ENCODE measurements at places on chromosomes 3 and 15. TPM values are rescaled to one million over a fixed set of nuclear protein-coding genes. Genes with fewer than 3 reads are reported as not detected.

UBA7 gene
- total RNA-seq: 59.6 TPM

MAGEL2 gene
- 1.6 TPM for total RNA-seq

RLBP1 gene
- not detected for total RNA-seq

UBE2Q2 gene
- total RNA-seq: 52.3 TPM

DNA sequence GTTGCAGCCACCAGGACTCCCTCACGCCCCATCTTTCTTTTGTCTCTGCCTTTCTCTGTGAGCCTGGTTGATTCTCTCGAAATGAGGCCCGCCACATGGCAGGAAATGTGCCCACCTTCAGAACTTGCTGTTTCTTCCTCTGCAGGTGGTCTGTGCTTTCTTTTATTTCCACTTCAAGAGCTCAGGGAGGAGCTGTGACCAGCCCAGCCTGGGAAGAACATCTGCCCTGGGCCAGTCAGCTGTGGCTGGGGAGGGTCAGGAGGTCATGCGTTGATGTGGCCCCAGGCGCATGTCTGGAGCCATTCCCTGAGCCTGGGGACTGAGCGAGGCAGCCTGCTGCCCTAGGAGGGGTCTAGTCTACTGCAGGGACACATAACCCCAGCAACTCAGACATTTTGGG, 8.0 kb downstream of the FBLN2 start:
- no peaks in the 10 kb centered on the region for H3K36me3 ChIP-seq
- no peak for DNase-seq
- no peak overlapping the region for H3K27ac ChIP-seq
- no peak overlapping the region for H3K4me3 ChIP-seq
- no peaks in the 10 kb centered on the region for H3K4me1 ChIP-seq

DNA sequence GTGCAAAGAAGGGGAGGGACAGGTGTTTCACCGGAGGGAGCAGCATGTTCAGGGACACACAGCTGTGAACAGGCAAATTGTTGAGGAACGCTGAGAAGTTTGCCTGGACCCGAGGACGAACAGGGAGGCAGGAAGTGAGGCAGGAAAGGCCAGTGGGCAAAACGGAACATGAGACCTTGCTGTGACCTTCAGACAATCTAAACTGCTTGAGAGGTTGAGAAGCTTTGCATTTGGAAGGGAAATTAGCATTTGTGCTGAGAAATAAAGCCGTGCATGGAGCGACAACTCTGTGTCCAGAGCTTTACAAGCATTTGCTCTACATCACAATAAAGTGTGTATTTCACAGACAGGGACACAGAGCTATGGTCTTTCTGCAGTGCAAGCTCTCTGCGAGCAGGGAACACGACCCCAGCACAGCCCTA, 47.9 kb downstream of the CDC25A start:
- no peak overlapping the region for H3K27ac ChIP-seq
- H3K4me3 ChIP-seq: no peak overlapping the region
- DNase-seq: no peak
- no peaks in the 10 kb centered on the region for H3K36me3 ChIP-seq

GRCh38 chr3:18507333-18507732, 82.2 kb upstream of the SATB1 start:
- H3K4me3 ChIP-seq: no peak overlapping the region
- DNase-seq: no peak
- no peaks in the 10 kb centered on the region for H3K27me3 ChIP-seq
- H3K4me1 ChIP-seq: no peaks in the 10 kb centered on the region
- H3K27ac ChIP-seq: no peak overlapping the region

DNA sequence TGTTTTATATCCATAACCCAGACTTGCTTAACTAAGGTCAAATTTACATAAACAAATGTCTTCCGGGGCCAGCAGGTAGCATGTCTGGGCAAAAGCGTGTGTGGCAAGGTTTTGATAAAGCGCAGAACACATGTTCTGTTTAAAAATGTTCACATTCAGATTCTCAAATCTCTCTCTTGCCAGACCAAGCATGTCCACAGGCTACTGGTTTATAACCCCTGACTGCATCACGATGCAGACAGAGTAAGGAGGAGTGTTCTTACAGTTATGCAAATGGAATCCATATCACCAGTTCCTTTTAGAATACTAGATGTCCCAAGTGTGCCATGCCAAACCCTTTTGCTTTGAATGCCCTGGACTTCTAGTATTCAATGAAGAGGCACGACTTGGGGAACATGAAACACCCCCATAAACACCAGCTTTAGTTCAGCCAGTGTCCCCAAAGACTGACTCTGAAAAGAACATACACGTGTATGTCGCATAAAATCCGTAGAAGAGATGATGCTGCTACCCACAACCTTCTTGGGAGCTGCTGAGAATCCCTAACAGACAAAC, 412.0 kb downstream of the CNTN4 start:
- no peak for DNase-seq
- H3K27ac ChIP-seq: no peak overlapping the region
- H3K27me3 ChIP-seq: peaks cover 10% of the 10 kb centered on the region
- no peaks in the 10 kb centered on the region for H3K36me3 ChIP-seq
- H3K4me3 ChIP-seq: no peak overlapping the region
- H3K4me1 ChIP-seq: peaks cover 7% of the 10 kb centered on the region

DNA sequence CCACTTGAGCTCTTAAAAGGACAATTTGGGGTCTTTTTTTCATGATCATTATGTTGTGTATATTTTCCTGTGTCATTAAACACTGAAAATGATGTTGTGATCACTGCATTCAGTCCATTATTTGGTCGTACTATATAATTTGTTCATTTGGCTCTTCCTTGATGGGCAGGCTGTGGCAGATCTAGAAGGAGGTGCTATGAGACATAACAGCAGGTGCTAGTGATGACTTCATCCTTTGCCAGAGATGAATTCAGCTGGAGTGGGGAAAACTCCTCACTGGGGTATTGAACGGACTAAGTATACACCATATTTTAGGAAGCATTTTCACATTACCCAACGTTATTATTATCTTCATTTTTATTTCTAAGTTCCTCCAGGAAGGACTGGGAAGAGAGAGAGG, 12.0 kb downstream of the CMTM7 start:
- H3K4me3 ChIP-seq: no peak overlapping the region
- DNase-seq: no peak
- H3K27me3 ChIP-seq: no peaks in the 10 kb centered on the region
- H3K4me1 ChIP-seq: peaks cover 36% of the 10 kb centered on the region

GRCh38 chr15:70039917-70040316, 57.8 kb downstream of the TLE3 start:
- no peak overlapping the region for H3K27ac ChIP-seq
- no peak overlapping the region for H3K4me3 ChIP-seq
- H3K27me3 ChIP-seq: no peaks in the 10 kb centered on the region
- no peaks in the 10 kb centered on the region for H3K4me1 ChIP-seq

DNA sequence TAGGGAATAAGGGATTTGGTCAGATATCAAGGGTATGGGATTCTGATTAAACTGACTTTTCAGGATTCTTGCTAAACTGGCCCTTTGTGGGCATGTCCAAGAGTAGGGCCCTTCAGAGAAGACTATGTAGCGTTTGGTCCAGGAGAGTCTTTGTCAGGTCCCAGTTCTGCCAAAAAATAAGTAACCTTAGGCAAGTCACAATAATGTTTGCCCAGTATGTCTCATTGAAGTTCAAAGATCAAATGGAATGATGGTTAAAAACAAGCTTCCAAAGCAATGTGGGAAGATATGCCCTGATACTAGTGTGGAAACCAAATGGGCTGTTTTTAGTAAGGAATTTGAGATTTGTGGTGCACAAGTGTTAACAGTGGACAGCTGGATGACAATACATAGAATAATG, 454.4 kb downstream of the WDR72 start:
- H3K4me1 ChIP-seq: no peaks in the 10 kb centered on the region
- H3K27ac ChIP-seq: no peak overlapping the region
- H3K4me3 ChIP-seq: no peak overlapping the region
- no peaks in the 10 kb centered on the region for H3K27me3 ChIP-seq
- no peaks in the 10 kb centered on the region for H3K36me3 ChIP-seq

GRCh38 chr15:69755551-69756310, 303.1 kb downstream of the RPLP1 start:
- H3K4me3 ChIP-seq: no peak overlapping the region
- no peaks in the 10 kb centered on the region for H3K4me1 ChIP-seq
- H3K27ac ChIP-seq: no peak overlapping the region
- DNase-seq: no peak
- no peaks in the 10 kb centered on the region for H3K27me3 ChIP-seq

DNA sequence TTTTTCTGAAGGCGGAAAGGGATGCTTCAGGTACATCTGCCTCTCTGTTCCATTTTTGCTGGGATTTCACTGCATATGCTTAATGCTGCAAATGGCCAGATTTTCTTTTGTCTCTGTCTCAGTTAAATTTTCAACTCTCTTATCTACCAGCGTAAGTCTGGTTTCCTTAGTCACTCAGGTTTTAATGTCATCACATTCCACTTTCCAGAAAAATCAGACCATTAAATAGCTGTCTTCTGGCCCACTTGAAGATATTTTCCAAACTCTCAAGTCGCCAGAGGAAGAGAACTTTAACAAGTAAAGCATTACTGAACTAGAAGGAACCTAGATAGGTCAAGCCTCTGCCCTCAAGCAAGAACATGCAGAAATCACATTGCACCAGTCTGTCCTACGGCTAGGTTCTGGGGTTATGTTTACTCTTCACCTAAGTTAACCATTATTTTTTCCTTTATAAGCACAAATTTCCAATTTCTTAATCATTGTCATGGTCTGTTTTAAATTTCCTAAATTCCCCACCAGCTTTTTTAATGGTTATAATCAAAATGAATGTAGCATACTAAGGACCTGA, 26.5 kb downstream of the AVEN start:
- H3K27me3 ChIP-seq: no peaks in the 10 kb centered on the region
- H3K36me3 ChIP-seq: no peaks in the 10 kb centered on the region
- H3K27ac ChIP-seq: no peak overlapping the region

- no peaks in the 10 kb centered on the region for H3K36me3 ChIP-seq
- peaks cover 8% of the 10 kb centered on the region for H3K4me1 ChIP-seq
- no peaks in the 10 kb centered on the region for H3K27me3 ChIP-seq
- no peak overlapping the region for H3K27ac ChIP-seq
Measured at GRCh38 chr3:124119056-124119716, 127.3 kb upstream of the ROPN1 start.

DNA sequence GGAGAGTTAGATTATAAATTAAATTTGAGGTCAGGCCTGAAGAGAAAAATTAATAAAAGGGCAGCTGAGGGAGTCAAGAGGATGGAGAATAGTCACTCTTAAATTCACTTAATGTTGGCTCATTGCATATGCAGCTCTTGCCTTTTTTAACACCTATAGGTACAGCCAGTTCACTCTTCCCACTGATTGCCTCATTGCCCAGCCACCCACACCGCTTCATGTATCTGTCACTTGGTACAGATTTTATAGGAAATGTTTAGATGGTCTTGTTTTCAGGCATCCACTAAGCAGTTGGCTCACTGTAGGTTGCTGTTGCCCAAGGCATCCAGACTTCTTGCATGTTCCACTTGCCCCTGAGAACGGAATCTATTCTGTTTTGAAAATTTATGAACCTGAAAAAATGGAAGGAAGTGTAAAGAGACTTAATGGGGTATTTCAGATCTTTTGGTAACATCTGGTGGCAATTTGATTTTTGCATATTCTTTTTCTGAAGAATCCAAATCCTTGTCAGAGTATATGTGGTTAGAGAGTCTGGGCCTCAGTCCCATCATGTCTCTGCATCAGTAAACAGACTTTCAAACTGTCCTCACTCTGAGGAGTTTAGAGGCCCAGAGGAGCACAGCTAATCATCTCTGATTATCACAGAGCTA, 151.9 kb downstream of the RBPMS2 start:
- no peak for DNase-seq
- no peaks in the 10 kb centered on the region for H3K27me3 ChIP-seq
- H3K4me3 ChIP-seq: no peak overlapping the region
- peak overlapping the region; percentile 9 for H3K27ac ChIP-seq
- H3K4me1 ChIP-seq: peaks cover 13% of the 10 kb centered on the region

- no peaks in the 10 kb centered on the region for H3K27me3 ChIP-seq
- H3K36me3 ChIP-seq: no peaks in the 10 kb centered on the region
- no peak overlapping the region for H3K27ac ChIP-seq
- DNase-seq: no peak
- H3K4me3 ChIP-seq: no peak overlapping the region
Measured at GRCh38 chr15:66879531-66880368, 177.7 kb downstream of the SMAD6 start.

DNA sequence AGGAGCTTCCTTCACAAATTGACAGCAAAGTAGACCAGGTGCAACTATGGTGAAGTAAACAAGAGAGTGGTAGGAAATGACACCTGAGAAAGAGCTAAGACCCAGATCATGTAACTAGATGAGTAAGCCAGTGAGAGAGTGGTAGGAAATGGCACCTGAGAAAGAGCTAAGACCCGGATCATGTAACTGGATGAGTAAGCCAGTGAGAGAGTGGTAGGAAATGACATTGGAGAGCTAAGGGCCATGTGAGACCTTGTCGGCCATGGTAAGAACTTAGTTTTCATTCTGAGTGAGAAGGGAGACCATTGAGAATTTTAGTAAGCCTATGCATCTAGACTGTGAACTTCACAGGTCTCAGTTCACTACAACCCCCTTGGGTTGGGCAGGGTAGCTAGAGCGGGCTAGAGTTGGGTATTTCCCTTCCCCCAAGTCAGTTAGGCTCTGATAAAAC, 5.4 kb upstream of the SENP7 start:
- H3K4me1 ChIP-seq: no peaks in the 10 kb centered on the region
- H3K36me3 ChIP-seq: no peaks in the 10 kb centered on the region
- DNase-seq: no peak
- H3K27ac ChIP-seq: no peak overlapping the region
- H3K4me3 ChIP-seq: no peak overlapping the region
- H3K27me3 ChIP-seq: no peaks in the 10 kb centered on the region

DNA sequence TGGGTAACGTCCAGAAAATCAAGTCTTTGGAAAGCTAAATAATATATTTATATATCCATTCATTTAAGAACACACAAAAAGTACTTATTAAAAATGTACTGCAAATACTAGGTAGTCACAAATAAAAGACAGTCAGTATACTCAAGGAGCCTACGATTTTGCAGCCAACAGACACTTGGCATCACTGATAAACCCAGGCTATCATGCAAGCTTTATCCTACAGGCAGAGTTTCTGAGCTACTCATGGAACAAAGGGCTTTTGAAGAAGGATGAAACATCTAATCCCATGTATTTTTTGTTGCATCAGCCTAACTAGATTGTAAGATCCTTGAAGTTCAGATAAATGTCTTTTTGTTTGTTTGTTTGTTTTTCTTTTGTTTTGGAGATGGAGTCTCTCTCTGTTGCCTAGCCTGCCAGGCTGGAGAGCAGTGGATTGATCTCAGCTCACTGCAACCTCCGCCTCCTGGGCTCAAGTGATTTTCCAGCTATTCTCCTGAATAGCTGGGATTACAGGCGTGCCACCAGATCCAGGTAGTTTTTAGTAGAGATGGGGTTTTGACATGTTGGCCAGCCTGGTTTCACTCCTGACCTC, 319.4 kb upstream of the MDFIC2 start:
- H3K27ac ChIP-seq: no peak overlapping the region
- no peak for DNase-seq
- no peaks in the 10 kb centered on the region for H3K36me3 ChIP-seq
- H3K27me3 ChIP-seq: no peaks in the 10 kb centered on the region

Data from thyroid gland (tissue), 4 donors.